ENCODE measurements at places on chromosomes 2 and 18.

GRCh38 chr2:102765061-102765460 lies 3.2 kb downstream of the TMEM182 start:
- no peak for DNase-seq

- no peak for DNase-seq
These were observed 15.0 kb upstream of the OTOF start for GRCh38 chr2:26492749-26493515.

DNA sequence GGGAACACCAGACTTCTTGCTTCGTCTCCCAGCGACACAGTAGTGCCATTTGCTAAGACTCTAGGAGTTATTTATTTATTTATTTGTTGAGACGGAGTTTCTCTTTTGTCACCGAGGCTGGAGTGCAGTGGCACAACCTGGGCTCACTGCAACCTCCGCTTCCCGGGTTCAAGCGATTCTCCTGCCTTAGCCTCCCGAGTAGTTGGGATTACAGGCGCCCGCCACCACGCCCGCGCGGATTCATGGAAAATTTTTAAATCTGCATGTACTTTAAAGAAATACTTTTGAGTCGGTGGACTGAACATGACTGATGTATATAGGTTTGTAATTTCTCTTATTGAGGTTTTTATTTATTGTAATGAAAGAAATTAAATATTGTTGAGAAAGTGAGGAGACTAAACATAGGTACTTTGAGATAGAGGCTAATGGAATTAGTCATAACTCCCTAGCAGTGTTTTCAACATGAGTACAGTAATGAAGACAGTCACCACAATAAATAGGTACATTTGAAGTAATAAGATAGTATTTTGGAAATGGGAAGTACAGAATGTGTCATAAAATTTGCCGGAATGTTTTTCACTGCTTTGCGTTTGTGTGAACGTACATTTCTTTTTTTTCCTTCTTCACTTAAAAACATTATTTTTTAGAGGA lies 983 bp downstream of the MTX2 start:
- DNase-seq: no peak

- no peak for DNase-seq
These were observed 8.1 kb upstream of the CYP26B1 start for GRCh38 chr2:72155737-72156136.

GRCh38 chr2:219486380-219486959 lies 12.2 kb upstream of the GMPPA start:
- DNase-seq: no peak
